ENCODE measurements at places on chromosomes 16 and 17.
A peak's percentile ranks its signal among the peaks of the same experiment; 100 is the strongest.

DNA sequence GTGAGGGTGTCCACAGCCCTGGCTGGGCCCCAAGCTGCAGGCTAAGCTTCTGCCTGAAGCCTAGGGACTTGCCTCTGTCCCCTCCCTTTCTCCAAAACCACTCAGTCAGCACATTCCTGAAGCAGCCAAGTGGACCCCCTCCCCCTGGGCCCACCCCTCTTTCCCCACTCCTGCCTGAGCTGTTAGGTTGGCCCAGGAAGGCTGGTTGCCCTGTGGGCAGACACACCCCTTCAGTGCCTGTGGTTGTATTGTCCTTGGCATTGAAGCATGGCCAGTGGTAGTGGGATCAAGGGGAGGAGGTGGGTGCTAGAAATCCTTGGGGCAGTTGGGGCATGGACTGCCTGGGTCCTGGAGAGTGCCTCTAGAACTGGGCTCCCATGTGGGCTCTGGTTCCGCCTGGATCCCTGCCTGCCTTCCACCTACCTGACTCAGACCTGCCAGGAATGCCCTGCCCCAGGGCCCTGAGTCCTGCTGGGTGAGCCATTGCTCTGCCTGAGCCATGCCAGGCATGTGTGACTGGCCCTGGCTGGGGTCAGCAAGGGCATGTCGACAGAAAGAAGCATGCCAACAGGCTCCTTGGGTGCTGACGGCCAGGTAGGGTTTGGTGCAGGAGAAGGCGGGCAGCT is 2.1 kb downstream of the TRAF4 start:
- DNase-seq, result no peak

- DNase-seq, result no peak
Observed at GRCh38 chr17:56026915-56027314, 126.4 kb upstream of the ANKFN1 start.

- no peak for DNase-seq
Observed at GRCh38 chr17:28906276-28906675, 3.4 kb upstream of the DHRS13 start.

GRCh38 chr16:29975811-29976511 is 2.3 kb downstream of the TAOK2 start:
- no peak for DNase-seq

GRCh38 chr16:22372882-22373661 is 1.3 kb downstream of the CDR2 start:
- DNase-seq, result no peak

DNA sequence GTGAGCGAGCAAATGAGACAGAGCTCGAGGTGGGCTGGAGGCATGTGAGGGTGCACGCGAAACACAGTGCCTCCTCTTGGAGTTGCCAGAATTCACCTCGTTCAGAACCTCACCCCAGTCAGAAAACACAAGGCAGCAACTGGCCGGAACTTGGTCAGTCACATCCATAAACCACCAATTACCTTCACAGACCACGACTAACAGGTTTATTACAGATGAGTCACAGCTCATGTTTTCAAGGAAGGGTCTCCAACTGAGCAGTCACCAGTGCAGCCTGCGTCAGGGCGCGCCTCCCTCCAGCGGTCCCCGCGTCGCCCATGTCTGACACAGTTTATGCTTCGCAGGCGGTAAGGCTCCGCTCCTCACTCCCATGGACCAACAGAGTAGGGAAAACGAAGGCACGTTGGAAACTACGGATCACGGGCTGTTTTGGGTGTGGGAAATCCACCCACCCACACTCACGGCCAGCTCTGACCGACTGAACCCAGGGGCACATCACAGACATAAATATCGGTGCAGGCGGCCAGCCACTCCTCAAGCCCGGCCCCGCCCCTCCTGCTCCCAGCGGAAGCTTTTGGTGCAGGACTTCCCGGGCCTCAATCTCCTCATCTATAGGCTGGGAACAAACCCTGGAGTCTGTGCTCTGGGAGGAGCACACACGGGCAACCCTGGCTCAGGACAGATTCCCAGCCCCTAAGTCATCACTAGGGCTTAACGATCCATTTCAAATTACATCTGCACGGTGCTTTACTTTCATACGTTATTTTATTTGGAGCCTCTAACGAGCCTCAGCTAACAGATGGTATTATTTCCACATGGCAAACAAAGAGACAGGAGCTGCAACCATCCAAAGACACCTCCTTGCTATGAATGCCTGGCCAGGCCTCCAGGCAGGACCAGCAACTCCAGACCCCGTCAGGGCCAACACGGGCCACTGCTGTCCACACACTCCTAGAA is 126.3 kb downstream of the ZNF778 start:
- DNase-seq, result no peak

DNA sequence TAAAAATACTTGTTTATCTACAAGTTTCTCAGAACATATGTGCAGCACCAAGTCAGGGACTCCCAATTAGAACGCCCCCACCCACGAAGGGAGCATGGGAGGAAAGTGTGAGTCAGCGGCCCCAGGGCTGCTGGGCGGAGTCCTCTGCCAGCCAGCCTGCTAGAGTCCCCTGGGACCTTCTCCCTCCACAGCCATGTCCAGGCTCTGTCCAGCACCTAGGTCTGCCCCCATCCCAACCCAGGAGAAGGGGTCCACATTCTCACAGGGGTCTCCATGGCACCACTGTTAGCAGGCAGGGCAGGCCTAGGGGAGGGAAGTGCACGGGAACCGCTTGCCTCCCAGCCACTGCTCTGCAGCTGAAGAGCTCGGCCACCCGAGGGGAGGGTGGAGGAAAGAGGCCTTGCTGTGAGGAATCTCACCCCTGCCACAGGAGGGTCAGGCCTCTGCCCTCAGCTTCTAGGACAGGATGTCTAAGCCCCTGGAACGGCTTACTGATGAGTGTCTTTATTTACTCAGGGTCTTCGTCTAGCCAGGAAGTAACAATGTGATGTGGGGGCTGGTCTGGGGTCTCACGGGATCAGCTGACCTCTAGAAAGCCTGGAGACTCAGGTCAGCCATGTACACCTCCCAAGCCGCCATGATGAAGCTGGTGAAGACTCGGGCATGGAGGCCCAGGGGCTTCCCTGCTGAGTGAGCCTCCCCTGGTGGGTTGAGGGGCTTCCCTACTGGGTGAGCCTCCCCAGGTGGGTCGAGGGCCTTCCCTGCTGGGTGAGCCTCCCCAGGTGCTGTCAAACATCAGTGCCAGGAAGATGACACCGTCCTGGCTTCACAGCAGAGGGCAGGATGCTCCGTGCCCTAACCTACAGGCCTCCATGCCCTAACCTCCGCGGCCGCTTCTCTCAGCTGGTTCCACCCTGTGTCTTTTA is 190.3 kb downstream of the RBFOX3 start:
- DNase-seq, result peak; percentile 22

- no peak for DNase-seq
Observed at GRCh38 chr16:84692451-84693214, 7.2 kb upstream of the USP10 start.

- DNase-seq, result no peak
Observed at GRCh38 chr17:82710499-82711232, 5.8 kb upstream of the FN3KRP start.

GRCh38 chr17:1108765-1109605 is 70.8 kb downstream of the ABR start:
- DNase-seq, result peak; percentile 32

- no peak for DNase-seq
Observed at GRCh38 chr16:88962478-88963152, 14.4 kb downstream of the CBFA2T3 start.

DNA sequence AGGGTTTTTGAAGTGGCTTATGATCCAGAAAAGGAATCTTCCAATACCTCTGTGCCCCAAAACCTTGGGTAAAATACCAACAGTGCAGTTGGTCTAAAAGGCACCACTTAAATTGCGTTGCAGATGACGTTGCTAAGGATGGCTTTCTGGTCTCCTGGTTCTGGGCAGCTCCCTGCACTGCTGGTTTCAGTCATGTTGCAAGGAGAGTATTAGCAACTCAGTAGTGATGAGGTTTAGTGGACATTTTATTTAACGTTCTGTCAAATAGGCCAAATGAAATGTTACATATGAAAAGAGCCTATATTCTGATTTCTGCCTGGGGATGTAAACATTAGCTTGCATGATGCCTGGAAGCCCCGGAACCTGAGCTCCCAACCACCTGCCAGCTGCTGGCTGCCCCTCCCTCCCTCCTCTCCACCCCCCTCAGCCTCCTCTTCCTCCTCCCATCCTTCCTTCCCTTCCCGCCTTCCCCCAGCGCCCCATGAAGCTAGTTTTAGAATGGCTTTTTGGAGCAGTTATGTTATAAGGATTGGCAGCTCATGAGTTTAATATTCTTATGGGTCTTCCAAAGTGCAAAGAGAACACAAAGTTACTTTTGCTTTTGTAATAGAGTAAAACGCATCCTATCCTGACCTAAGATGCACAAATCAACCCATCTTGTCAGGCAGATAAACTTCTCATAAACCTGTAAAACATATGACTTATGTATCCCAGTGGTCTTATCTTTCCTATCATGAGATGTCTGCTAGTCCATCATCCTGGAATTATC is 20.7 kb downstream of the CD7 start:
- no peak for DNase-seq

DNA sequence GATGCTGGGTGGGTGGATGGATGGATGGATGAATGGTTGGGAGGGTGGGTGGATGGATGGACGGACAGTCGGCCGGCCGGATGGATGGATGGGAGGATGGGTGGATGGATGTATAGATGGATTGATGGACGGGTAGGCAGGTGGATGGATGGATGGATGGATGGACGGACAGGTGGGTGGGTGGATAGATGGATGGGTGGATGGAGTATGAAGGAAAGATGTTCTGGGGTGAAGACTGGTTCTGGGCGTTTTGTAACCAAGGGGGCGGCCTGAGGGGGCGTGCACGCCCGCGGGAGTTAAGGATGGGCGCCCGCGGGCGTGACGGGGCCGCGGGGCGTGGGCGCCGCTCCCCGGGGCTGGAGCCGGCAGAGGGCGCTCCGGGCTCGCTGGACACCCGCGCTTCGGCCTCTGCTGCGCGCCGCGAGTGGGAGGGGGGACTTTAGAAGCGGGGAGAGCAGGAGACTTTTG is at the start of gene NECAB2:
TSS of gene NECAB2 (plus strand) at position 407 of the 468 bp plus-strand sequence. CDS start 405 bp downstream, outside the sequence.
- peak; percentile 15 for DNase-seq

- DNase-seq, result no peak
Observed at GRCh38 chr16:82832821-82833220, 206.1 kb downstream of the CDH13 start.

- no peak for DNase-seq
Observed at GRCh38 chr16:54632322-54633220, 298.1 kb upstream of the IRX5 start.

DNA sequence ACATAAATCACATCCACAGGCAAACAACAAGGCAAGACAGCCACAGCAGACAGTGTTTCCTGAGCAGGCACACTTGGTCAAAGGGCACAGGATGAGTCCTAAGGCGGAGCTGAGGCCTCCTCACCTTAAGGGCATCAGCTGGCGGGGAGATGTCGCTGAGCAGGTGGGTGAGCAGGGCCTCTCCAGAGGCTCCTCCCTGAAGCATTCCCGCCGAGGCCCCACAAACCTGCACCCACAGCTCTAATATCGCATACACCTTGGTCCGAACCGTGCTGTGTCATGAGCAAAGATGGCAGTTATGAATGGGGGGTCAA is 29.3 kb downstream of the PELP1 start:
- DNase-seq, result no peak

- DNase-seq, result no peak
Observed at GRCh38 chr16:35689764-35690163, 2230.4 kb downstream of the TP53TG3F start.

GRCh38 chr17:3582915-3583314 is 25.3 kb upstream of the TRPV3 start:
- no peak for DNase-seq

DNA sequence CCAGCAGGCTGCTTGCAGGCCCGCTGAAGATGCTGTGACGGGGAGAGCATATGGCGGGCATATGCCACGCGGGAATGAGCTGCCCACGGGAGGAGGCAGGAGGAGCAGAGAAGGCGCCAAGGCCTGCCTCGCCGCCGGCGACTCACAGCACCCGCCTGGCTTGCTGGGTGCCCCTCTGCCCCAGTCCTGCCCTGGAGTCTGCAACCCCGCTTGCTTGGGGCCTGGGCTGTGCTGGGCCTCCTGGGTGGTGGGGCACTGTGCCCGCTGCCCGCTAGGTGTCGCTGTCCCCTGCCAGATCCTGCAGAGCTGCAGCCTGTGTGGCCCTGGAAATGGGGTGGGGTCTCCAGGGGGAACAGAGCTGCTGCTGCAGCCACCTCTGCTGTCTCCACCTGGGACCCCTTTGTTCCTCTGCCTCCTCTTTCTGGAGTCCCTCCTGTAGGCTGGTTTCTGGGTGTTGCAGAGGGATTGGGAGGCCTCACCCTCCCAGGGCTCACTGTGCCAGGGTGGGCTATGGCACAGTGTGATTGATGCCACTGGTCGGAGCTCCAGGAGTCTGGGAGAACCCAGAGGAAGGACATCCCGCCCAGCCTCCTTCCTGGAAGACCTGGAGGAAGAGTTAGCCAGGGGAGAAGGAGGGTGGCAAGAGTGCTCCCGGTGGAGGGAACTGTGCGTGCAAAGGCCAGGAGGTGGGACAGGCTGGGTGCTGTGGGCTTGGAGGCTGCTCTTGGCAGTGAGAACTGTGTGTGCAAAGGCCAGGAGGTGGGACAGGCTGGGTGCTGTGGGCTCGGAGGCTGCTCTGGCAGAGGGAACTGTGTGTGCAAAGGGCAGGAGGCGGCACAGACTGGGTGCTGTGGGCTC is 141.0 kb upstream of the CIBAR2 start:
- DNase-seq, result peak; percentile 53

DNA sequence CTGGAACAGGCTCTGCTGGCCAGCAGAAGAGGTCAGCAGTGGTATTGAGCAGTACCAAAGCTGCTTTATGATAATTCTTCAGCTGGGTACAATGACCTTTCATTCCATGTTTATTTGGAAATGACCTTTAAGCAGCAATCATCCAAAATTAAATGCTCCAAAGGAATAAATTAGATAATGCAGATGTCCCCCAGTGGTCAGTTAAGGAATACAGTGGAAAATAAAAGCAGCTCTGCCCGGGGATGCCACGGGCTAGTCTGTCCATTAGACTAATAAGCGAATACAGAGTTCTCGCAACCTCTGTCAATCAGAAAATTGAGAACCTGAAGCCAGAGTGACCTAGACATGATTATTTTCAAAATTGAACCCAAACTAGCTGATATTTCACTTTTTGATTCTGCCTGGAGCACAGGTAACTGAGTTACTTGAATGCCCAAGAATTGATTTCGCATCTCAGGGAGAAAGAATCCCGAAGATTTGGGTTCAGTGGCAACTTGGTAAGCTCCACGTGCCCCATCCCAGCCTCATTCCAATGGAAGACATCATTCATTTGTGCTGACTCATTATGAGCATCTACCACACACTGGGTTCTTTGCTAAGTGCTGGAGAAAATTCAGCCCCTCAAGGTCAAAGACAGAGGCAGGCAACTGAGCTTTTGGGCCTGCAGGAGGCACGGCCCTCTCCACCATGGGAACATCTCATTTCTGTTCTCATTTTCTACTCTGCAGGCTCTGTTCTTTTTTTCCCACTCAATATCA is 34.4 kb upstream of the SLC39A11 start:
- no peak for DNase-seq

DNA sequence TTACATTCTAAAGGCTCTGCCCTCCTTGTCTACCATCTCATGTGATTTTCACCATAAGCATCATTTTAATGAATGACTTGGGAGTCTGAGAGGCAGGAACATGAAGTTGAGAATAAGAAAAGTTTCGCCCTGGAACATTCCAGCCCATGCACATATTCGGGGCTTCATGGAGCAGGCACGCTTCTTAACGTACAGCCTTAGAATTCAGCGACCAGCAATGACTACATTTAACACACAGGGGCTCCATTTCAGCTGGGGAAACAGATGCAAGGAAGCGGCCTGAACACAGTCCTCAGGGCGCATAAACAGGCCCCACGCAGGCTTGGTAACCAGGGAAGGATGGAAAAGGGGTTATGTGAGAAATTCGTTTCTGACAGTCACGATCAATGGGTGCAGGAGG is 357.4 kb downstream of the SLC39A11 start:
- DNase-seq, result no peak

Data from activated CD4-positive, alpha-beta T cell treated with anti-CD3 and anti-CD28 coated beads for 24 hours (primary cell).